ENCODE measurements at places on chromosomes 2 and 18. TPM values are rescaled to one million over a fixed set of nuclear protein-coding genes. Genes with fewer than 3 reads are reported as not detected.

Gene AKAIN1
- total RNA-seq, result 4.5 TPM

- DNase-seq, result no peak
These were observed 346.1 kb downstream of the CYP26B1 start for GRCh38 chr2:71801556-71801955.

DNA sequence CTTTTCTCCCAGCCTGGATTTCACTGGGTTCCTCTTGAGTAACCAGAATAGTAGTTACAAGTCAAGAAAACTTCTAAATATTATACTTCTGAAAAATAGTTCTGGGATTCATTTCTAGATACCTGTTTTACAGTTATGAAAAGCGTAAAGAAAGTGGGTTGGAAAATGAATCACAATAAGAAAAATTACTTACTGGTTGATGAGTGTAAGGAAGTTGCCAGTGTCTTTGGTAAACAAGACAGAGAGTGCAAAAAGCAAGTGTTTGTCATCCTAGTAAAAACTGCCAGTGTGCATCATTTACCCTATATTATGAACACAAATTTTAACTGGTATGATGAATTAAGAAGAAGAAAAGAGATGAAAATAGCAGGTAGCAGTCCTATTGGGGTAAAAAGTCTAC lies 88.9 kb downstream of the R3HDM1 start:
- DNase-seq, result no peak

- DNase-seq, result no peak
These were observed 107.3 kb downstream of the MYO1B start for GRCh38 chr2:191352536-191352935.

Gene MOCOS
- total RNA-seq, result 0.41 TPM
